Activated T-cell treated with anti-CD3 and anti-CD28 coated beads, Interleukin-2, amount 50 U/mL, for 4 hours (primary cell): ENCODE measurements at places on chromosomes 2 and 18. TPM values are rescaled to one million over a fixed set of nuclear protein-coding genes. Genes with fewer than 3 reads are reported as not detected.

Gene MBP
- 32.9 TPM for total RNA-seq

Gene CKAP2L
- total RNA-seq: 3.2 TPM

Gene ACTR3
- 529 TPM for total RNA-seq

Gene CCDC74B
- total RNA-seq: 0.23 TPM

Gene MXD1
- total RNA-seq: 9.2 TPM

Gene RGPD3
- 0.32 TPM for total RNA-seq

Gene ACKR3
- 0.73 TPM for total RNA-seq

Gene MAP3K19
- total RNA-seq: not detected

Gene STARD6
- 0.52 TPM for total RNA-seq
